ENCODE measurements at places on chromosomes 2 and 18.

- no peak for DNase-seq
Measured at GRCh38 chr2:95799892-95800291, 191.7 kb downstream of the ANKRD36C start.

DNA sequence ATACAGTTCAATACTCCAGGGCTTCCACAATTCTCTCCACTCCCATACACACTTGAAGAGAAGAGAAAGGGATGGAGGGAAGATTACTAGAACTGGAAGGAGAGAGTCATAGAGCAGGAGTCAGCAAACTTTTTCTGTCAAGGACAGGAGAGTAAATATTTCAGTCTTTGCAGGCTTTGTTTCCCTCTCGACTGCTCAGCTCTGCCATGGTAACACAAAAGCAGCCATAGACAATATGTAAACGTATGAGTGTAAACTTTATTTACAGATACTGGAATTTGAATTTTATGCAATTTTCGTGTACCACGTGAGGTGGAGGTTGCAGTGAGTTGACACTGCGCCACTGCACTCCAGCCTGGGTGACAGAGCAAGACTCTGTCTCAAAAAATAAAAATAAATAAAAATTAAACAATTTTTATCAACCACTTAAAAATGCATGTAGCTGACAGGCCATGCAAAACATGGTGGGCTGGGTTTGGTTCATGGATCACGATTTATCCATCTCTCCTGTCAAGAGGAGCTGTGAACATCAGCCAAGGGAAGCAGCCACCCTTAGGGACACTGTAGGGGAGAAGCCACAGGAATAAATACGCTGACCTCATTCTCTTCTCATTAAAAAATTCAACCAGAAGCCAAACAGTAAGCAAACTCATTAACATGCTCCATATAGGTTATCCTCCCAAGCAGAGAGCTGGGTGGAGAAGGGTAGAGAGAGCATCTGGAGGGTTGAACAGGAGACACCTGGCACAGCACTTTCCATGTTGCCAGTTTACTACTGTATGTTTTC lies 266.4 kb upstream of the FN1 start:
- no peak for DNase-seq

- DNase-seq, result no peak
Measured at GRCh38 chr2:157311706-157312105, 13.9 kb downstream of the ERMN start.

DNA sequence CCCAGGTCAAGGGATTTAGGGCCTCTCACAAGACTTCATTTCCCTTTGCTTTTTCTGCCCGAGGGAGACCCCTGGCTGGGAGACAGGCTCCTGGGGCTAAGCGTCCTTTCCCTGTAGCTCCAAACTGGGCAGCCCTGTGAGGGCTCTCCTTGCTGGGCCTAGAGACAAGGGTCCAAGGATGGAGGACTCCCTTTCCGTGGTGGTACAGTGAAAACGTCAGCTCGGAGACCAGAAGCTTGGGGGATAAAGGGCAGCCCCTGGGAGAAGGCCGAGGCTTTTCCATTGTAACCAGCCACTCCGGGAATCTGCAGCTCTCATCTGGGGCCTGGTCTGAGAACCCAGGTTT lies 2.3 kb downstream of the SIX2 start:
- DNase-seq, result no peak

GRCh38 chr2:234752966-234753365 lies 198.9 kb upstream of the SH3BP4 start:
- no peak for DNase-seq
